ENCODE measurements at places on chromosomes 1 and 21.

- peaks cover 4% of the 10 kb centered on the region for H3K36me3 ChIP-seq
- H3K4me3 ChIP-seq, result peak within 1 kb of the TSS; percentile 91
- H3K27me3 ChIP-seq, result no peaks in the 10 kb centered on the region
- DNase-seq, result peak; percentile 93
- H3K27ac ChIP-seq, result peak within 1 kb of the TSS; percentile 99
- H3K4me1 ChIP-seq, result peaks cover 15% of the 10 kb centered on the region
Measured at GRCh38 chr1:165697881-165698760, at the start of gene ALDH9A1. TSS of gene ALDH9A1 (minus strand) at chr1:165698562. CDS start at chr1:165698558, 4 bp downstream.

DNA sequence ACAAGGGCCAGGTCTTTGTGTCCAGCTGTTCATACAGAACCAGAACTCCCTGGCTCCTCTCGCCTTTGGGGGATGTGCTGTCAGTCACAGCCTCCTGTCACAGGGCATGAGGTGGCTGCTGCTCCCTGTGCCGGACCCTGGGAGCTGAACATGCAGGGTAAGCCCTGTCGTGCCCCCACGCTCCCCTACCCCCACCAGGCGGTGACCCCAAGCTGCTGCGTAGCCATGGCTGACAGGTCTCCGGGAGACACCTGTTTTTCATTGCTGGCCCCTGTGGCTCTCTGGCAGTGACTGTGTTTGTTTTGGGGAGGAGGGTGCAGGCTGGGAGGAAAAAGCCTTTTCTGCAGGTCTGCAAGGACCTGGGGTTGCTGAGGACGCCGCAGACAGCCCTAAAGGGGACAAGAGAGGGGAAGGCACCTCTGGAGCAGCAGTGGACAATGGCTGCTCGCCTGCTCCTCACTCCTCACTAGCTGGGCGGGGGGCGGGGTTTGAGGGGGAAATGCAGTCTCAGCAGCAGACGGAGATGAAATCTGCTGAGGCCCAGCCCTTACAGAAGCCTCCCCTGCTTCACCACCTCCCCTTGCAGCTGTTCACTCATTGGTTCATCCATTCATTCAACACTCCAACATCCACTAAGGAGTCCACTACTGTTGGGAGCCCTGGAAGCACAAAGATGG lies 81.4 kb downstream of the TRABD2B start:
- no peaks in the 10 kb centered on the region for H3K4me1 ChIP-seq
- H3K36me3 ChIP-seq, result no peaks in the 10 kb centered on the region
- no peaks in the 10 kb centered on the region for H3K27me3 ChIP-seq
- no peak overlapping the region for H3K4me3 ChIP-seq
- no peak overlapping the region for H3K27ac ChIP-seq
- no peak for DNase-seq

GRCh38 chr1:27428316-27429028 lies 36.0 kb downstream of the GPR3 start:
- peaks cover 4% of the 10 kb centered on the region for H3K36me3 ChIP-seq
- no peaks in the 10 kb centered on the region for H3K27me3 ChIP-seq
- H3K27ac ChIP-seq, result peak overlapping the region; percentile 90

GRCh38 chr1:203229471-203230135 lies at the start of gene CHIT1:
TSS of gene CHIT1 (minus strand) at chr1:203229673. CDS start at chr1:203229636, 37 bp downstream.
- no peak within 1 kb of the TSS for H3K4me3 ChIP-seq
- DNase-seq, result no peak
- H3K4me1 ChIP-seq, result no peaks in the 10 kb centered on the region
- H3K27me3 ChIP-seq, result peaks cover 22% of the 10 kb centered on the region
- H3K27ac ChIP-seq, result no peak within 1 kb of the TSS

- no peaks in the 10 kb centered on the region for H3K36me3 ChIP-seq
- no peak overlapping the region for H3K27ac ChIP-seq
- H3K4me1 ChIP-seq, result no peaks in the 10 kb centered on the region
Measured at GRCh38 chr1:163874070-163874469, 552.3 kb downstream of the NUF2 start.

DNA sequence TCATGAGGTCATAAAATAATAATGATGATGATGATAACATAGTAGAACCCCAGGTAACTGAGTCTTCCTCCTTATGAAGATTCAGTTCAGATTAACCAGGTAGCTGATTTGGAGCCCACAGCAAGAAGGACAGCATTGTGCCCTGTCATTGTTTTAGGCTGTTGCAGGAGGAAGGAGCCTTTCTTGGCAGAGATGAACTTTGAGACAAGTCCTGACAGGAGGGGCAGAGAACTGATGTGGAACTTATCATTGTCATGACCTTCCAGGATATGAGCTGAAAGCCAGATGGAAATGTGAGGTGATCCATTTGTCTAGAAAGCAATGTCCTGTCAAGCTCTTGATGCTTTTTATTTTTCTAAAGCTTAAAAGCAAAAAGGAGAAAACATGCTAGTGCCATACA lies 132.6 kb upstream of the COA6 start:
- no peaks in the 10 kb centered on the region for H3K36me3 ChIP-seq
- no peak overlapping the region for H3K27ac ChIP-seq
- no peaks in the 10 kb centered on the region for H3K4me1 ChIP-seq
- DNase-seq, result no peak

- H3K4me1 ChIP-seq, result no peaks in the 10 kb centered on the region
- H3K36me3 ChIP-seq, result no peaks in the 10 kb centered on the region
- no peak for DNase-seq
- H3K27ac ChIP-seq, result no peak overlapping the region
- peaks cover 14% of the 10 kb centered on the region for H3K27me3 ChIP-seq
Measured at GRCh38 chr1:36863500-36863899, 170.8 kb downstream of the GRIK3 start.

DNA sequence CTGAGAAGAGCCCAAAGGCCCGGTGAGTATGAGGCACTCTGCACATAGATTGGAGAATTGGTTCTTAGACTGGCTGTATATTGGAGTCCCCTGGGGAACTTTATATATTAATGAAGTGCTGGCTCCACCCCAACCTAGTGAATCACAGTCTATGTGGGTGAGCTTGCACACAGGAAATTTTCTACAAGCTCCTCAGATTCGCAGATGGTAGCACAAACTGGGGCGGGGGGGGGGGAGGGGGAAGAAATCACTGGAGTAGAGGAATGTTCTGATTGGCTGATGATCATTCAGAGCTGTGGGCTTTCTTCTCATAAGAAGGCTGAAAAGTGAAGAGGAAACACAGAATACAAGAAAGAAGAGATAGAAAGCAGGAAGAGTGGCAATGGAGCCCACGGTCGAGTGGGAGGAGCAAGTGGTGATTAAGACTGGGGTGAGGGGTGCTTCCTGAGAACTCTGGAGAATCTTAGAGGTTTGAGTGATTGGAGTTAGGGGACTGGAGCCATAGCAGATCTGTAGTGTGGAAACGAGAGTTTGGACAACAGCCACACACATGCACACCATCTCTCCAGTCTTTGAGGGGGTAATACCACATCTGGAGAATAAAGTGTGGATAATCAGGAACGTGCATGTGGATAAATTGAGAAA lies 465.9 kb upstream of the DAB1 start:
- H3K4me3 ChIP-seq, result no peak overlapping the region
- peaks cover 7% of the 10 kb centered on the region for H3K27me3 ChIP-seq
- no peaks in the 10 kb centered on the region for H3K4me1 ChIP-seq
- no peaks in the 10 kb centered on the region for H3K36me3 ChIP-seq
- H3K27ac ChIP-seq, result no peak overlapping the region
- DNase-seq, result no peak

DNA sequence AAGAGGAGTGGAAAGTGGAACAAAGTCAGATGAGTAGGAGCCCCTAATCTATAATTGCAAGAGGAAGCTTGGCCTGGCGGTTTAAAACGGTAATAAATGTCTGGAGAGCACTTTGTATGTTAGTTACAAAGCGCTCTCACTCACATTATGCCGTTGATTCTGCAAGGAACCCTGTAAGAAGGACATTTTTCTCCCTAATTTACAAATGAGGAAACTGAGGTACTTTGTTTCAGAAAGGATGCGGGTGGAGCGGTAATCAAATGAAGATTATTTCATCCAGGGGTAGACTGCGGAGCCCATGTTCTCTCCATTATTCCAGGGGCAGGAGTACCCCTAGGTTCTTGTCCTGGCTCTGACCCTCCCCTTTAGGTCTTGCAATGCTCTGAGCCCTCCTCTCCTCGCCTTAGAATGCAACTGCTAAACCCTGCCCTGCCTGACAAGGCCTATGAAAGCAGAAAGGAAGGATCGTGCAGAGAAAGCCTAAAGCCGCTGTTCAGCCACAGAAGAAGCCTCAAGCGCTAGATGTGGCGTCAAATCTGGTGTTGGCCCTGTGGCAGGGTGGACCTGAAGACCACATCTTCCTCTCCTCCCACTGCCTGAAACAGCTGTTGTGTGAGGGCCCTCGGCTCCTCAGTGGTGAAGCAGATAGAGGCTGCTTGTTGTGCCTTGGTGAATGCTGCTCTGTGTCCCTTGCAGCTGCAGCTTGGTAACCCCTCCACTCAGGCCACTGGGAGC lies 588 bp upstream of the PACC1 start:
- peak overlapping the region; percentile 100 for H3K4me3 ChIP-seq
- peaks cover 44% of the 10 kb centered on the region for H3K4me1 ChIP-seq
- no peak for DNase-seq
- no peaks in the 10 kb centered on the region for H3K36me3 ChIP-seq
- H3K27ac ChIP-seq, result peak overlapping the region; percentile 88

DNA sequence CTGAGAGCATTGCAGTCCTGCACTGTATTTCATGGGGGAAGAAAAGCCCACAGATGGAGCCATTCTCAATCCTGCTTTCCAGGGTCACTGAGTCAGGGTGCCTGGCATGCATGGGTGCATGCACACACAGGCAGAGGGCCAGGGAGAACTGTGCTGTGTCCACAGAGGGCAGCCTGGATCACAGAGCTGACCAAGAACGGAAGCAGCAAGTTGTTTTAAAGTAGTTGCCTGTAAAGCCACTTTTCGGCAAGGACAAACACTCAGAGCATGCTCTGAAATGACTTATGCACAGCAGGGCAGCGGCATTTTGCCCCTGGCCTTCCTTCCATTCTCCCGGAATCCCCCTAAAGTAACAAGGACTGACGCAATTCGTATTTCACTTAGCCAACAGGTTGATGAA lies 3.6 kb downstream of the ERG start:
- DNase-seq, result no peak
- peak overlapping the region; percentile 28 for H3K4me3 ChIP-seq
- H3K27me3 ChIP-seq, result peaks cover 52% of the 10 kb centered on the region
- H3K27ac ChIP-seq, result peak overlapping the region; percentile 9
- H3K36me3 ChIP-seq, result no peaks in the 10 kb centered on the region
